Activated CD4-positive, alpha-beta T cell treated with anti-CD3 and anti-CD28 coated beads, Interleukin-2, Interleukin-6, amounts not matched to agents 100 ng/mL and 50 ng/mL, durations not matched to agents 16 hours and 8 hours (primary cell): ENCODE measurements at places on chromosomes 7 and 10.

- DNase-seq, result no peak
These were observed 134.4 kb downstream of the ADRA2A start for GRCh38 chr10:111211241-111211640.

DNA sequence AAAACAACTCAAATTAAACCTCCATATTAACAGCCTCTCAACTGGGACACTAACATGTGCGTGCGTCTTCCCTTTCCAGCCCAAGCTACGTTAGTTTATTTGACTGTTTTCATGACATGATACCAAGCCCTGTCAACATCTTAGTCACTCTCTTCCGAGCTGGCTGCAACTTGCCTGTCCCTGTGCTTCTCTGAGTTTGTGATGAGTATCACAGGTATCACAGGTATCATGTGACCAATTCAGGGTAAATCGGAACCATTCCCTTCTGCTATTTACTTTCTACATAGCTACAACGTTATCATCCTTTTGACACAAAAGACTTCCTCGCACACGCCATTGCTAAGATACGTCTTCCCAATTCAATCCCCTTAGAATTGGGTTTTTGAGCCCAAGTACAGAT lies 70.2 kb downstream of the CAV1 start:
- DNase-seq, result no peak

DNA sequence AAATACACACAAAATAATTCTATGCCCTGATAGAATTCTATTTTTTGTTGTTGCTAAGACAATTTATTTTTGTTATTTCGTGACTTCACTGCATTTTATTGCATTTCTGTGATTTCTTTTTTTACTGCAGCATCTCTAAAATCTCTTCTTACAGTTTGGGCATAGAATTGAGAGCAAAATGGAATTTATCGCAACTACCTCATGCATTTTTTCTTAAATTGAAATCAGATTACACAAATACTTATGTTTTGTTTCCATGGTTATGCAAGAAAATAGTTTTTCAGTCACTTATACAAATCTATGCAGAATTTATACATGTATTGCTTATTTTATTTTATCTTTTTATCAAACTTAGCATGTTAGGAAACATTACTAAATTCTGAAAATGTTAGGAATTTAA lies 781.8 kb upstream of the LRRTM3 start:
- no peak for DNase-seq

GRCh38 chr7:45065031-45065995 lies 23.5 kb downstream of the NACAD start:
- DNase-seq, result no peak

DNA sequence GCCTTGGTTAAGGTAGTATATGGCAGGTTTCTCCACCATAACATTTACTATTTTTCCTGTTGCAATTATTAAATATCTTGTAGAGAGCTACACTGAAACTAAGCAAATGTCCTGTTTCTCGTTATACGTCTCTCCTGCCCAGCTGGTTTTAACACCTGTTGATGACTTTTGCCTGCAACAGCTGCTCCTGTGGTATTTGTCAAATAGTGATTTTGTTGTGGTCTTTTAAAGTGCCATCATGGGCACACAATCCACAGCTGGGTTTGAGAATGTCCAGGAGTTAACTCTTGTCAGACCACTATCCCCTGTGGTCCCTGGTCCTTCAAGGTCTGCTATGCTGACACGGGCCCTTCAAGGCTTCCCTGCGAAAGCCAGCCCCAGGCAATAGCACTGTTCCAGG lies 24.9 kb upstream of the SEC61G start:
- DNase-seq, result no peak

DNA sequence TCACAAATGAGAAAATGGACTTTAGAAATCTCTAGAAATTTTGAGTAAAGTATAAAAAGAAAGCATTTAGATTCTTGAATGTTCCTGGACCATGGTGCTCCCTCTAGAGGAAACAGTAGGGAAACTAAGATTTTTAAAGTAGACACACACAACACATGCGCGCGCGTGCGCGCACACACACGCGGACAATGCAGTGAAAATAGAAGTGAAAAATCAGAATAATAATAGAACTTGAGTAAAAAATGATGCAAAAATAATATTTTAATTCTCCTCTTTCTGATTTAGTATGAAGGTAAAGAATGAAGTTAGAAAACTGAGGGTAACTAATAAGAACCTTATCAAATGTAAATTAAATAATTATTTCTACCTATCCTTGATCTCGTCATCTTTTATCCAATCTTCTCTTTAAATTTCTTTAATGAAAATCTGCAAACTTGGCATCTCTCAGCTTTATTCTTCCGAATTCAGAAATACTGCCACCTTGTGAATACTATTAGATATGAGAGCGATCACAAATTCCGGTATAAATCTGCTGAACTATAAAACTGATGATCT lies 117.0 kb upstream of the AMPH start:
- DNase-seq, result no peak

GRCh38 chr10:4671451-4672145 lies 154.4 kb upstream of the AKR1E2 start:
- DNase-seq, result no peak

- DNase-seq, result no peak
These were observed 74.6 kb downstream of the ATRNL1 start for GRCh38 chr10:115167751-115168150.

- DNase-seq, result no peak
These were observed 177.8 kb downstream of the PIP4K2A start for GRCh38 chr10:22536620-22537019.

- DNase-seq, result no peak
These were observed 172.2 kb downstream of the RTKN2 start for GRCh38 chr10:62096256-62096933.
